Fibroblast of lung (primary cell): ENCODE measurements at places on chromosomes 2 and 18.

- DNase-seq, result no peak
Observed at GRCh38 chr2:10362898-10363454, 60.3 kb downstream of the HPCAL1 start.

GRCh38 chr2:233349005-233349998 lies 5.0 kb upstream of the DGKD start:
- DNase-seq, result peak; percentile 28

DNA sequence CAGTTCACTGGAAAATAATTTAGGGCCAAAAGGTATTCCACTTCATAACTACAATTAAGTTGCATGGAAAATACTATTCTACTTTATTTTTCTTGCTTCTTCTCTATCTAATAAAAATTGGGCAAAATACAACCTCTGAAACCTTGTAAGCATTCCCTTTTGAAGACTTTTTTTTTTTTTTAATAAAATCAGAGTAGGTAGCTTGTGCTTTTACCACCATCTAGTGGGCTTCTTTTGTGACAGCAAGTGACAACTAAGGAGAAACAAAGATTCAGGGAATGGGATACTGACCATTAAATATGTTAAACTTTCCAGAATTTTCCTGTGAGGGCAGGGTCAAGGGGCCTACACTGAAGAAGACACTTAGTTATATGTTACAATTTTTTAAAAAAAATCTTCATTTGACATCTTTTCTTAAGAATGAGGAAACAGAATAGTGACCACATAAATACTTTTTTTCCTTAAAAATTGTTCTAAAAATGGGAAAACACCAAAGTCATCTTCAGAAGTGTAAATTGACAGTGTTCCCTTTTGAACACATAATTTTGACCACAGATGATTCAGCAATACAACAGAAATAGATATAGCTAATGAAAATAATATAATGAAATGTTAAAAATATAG lies 1183.2 kb upstream of the ACVR2A start:
- peak; percentile 36 for DNase-seq

- peak; percentile 65 for DNase-seq
Observed at GRCh38 chr2:84938194-84938879, 32.6 kb upstream of the KCMF1 start.

DNA sequence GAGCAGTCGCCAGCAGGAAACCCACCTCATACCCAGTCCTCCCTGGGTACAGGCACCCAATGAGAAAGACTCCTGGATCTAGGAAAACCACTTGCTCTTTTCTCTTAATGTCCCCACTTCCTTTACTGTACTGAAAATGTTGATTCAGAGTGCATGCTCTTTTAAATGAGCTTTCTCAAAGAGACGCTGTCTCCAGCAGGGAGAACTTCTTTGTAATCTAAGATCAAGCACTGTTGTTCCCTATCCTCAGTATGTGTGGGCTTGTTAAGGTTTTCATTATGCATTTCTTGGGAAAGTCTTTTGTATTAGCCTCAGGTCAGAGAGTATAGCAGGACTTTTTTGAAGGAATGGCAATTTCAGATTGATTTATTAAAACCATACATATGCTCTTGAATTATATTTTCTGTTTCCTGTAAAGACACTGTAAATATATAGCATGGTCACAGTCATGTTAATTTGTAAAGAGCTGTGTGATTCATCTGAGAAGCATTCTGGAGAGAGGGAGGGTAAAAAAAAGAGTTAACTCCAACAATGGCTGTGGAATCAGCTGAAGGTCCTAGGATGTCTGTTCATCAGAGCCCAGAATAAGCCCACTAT lies 178.1 kb downstream of the MGAT5 start:
- DNase-seq, result peak; percentile 63

DNA sequence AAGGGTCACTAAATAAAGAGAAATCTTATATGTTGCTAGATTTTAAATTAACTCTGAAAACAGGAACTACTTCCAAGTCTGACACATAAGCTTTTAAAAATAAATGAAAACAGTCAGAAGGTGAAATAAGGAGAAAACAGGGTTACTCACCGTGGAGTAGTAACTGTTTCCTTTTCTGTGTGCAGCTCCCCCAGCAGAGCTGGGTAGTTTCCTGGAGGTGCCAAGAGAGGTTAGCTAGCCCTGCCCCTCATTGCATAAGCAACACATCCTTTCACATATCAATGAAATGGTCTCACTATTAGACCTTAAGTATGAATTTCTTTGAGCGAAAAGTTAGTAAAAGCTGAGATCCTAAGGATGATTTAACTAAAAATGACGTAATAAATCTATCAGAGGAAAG lies 54.0 kb upstream of the GPR75 start:
- DNase-seq, result peak; percentile 51
